ENCODE measurements at places on chromosomes 7 and 10. TPM values are rescaled to one million over a fixed set of nuclear protein-coding genes. Genes with fewer than 3 reads are reported as not detected.

Gene CCL26
- total RNA-seq = not detected

Gene PNLIP
- not detected for total RNA-seq

Gene WDR86
- 4.0 TPM for total RNA-seq

Gene TMEM270
- total RNA-seq = not detected

Gene LRRC17
- not detected for total RNA-seq

Gene SYT15
- 1.4 TPM for total RNA-seq

Gene FAM237B
- not detected for total RNA-seq

Measured in activated naive CD8-positive, alpha-beta T cell treated with anti-CD3 and anti-CD28 coated beads, Interleukin-2, amount 10 ng/mL, durations not matched to agents 7 days and 5 days (primary cell).